ENCODE measurements at places on chromosomes 3 and 15.

DNA sequence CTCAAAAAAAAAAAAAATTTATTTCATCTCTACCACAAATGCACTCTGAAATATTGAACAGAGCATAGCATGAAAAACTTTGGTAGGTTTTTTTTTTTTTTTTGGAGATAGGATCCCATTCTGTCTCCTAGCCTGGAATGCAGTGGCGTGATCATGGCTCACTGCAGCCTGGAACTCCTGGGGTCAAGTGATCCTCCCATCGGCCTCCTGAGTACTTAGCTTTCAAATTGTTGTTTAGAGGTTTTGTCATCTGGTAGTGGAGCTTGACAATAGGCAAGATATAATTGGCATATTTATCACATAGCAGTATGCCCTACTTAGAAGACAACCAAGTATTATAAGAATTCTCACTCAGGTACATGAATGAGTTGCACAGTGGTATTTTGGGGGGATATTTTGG lies 234.2 kb upstream of the ST8SIA2 start:
- DNase-seq, result no peak

DNA sequence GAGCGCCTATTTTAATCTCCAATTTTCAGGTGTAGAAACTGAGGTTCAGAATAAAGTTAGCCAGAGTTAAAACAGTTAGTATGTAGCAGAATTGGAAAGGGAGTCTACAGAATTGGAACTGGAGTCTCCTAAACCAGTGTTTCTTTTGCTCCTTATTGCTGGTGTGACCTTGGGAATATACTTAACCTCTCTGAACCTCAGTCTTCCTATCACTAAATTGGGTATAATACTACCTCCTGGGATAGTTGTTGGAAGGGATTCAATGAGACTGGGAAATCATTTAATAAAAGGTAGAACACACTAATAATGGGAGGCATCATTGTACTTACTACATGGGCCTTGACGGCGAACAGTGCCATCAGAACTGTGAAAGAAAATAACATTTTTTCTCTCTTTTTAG lies 55.1 kb downstream of the LPP start:
- DNase-seq, result no peak

DNA sequence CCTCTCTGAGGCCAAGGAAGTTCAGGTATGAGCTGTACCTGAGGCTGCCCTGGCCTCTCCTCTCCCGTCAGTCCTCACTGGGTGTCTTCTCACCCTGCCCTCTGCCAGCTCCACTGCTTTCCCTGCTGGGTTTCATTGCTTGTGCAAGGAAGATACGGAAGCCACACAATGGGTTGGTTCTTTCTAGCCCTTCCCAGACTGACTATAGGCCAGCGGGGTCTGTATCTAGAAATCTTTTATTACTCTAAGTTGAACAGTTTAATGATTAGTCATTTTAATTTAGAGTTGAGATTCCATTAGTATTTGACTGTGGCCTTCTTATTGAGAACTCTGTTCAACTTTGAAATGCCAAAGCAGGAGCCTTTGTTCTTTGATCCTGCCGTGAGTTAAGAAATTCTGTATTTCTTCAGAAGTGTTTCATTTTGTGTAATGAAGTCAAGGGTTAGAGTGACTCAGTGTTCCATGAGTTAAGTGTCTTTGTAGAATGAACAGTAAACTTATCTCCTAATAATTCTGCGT lies 16.2 kb downstream of the C3orf62 start:
- DNase-seq, result no peak

DNA sequence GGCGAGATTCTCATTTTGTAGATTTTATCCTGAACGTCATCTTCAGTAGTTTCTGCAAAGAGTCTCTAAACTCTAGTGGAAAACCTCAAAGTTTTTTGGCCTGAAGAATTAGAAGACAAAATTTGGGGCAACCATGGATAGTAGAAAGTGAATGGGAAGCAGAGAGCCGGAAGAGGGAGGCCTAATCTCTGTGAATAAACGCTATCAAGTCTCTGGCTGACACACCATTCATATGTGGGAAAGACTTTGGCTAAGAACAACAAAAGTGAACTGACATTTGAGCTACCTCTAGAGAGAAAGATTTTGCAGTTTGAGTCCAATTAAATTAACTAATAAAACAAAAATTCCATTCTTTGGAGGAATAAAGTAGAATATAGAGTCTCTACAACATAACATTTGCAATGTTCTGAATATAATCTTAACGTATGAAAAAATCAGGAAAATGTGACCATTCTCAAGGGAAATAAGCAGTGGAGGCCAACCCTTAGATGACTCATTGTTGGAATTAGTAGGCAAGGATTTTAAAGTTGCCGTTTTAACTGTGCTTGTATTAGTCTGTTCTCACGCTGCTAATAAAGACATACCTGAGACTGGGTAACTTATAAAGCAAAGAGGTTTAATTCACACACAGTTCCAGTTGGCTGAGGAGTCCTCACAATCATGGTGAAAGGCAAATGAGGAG lies 184.6 kb downstream of the C3orf38 start:
- no peak for DNase-seq

- no peak for DNase-seq
Observed at GRCh38 chr3:122928396-122929187, 99.0 kb downstream of the SEMA5B start.

DNA sequence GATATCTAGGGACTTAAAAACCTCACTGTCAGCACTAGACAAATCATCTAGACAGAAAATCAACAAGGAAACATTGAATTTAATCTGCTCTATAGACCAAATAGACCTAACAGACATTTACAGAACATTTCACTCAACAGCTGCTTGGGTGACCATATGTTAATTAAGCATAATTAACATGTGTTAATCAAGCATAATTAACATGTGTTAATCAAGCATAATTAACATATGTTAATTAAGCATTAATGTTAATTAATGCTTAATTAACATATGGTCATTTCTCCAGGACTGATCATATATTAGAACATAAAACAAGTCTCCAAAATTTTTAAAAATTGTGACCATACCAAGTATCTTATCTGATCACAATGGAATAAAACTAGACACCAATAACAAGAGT lies 137.3 kb upstream of the MME start:
- DNase-seq, result no peak

- no peak for DNase-seq
Observed at GRCh38 chr3:70097084-70097483, 97.6 kb downstream of the SAMMSON start.

- no peak for DNase-seq
Observed at GRCh38 chr3:61926923-61927322, 365.6 kb downstream of the PTPRG start.

GRCh38 chr3:128439226-128439625 lies 27.5 kb downstream of the DNAJB8 start:
- no peak for DNase-seq

DNA sequence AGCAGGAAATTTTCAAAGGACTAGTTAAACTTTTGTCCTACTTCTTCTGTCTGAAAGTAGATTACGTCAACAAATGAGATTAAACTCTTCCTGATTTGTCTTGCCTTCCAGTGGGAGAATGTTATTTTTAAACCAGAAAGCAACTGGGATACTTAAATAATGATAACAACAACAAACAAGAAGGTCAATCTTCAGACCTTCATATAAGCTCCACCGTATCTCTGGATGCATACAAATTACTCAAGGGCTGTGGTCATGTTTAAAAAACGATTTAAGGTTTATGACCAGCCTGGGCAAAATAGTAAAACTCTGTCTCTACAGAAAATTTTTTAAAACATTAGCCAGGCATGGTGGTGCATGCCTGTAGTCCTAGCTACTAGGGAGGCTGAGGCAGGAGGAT lies 145.3 kb upstream of the NPHP3 start:
- no peak for DNase-seq

DNA sequence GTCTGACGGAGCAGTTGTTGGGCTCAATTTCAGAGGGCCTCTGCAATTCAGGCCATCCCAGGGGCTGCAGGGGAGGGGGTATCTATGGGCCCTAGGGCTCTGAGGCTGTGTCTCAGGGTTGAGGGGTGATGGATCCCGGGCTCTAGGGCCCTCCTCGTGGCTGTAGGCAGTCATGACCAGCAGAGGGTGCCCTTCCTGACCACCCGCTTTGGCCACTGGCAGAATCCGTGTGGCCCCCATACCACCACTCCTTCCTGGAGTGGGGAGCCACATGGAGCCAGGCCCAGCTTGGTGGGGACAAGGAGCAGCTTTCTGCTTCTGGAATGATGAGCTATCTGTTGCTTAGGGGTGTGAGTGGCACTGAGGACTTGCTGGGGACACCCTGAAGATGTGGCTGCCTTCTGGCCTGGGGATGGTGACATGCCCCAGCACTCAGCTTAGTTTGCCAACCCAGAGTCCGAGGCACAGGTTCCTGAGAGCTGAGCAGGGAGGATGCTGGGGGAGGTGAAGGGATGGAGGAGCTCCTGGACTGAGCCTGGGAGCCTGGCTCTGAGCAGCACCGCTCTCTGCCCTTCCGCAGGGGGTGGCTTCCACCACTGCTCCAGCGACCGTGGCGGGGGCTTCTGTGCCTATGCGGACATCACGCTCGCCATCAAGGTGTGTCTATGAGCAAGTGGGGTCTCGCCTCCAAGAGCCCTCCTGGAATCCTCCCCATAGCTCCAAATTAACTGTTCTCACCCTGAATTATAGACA lies 20.2 kb downstream of the HDAC11 start:
- DNase-seq, result no peak

- DNase-seq, result no peak
Observed at GRCh38 chr3:23900744-23901143, 16.0 kb downstream of the NKIRAS1 start.

- DNase-seq, result no peak
Observed at GRCh38 chr3:114067804-114068203, 11.3 kb downstream of the QTRT2 start.

GRCh38 chr3:166713787-166714186 lies 666.3 kb downstream of the ZBBX start:
- DNase-seq, result no peak

DNA sequence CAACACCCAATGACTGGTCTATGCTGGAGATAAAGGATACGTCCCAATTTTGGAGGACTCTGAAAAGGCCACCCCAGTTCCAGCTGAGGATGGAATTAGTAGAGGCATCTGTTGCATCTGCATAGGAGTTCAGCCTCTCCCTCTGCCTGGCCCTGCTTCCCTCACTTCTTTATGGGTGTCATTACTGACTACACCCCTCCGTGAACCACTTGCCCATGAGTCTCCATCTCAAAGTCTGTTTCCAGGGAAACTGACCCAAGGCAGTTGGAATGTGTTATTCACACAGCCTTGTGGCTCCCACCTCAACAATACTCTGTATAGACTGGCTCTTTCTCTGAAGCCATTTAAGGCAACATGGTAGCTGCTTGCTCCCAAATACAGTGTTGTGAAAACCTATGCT lies 21.4 kb upstream of the PCOLCE2 start:
- DNase-seq, result no peak

GRCh38 chr3:181633556-181633955 lies 78.2 kb upstream of the SOX2 start:
- DNase-seq, result no peak

- no peak for DNase-seq
Observed at GRCh38 chr15:41001524-41002214, 48.4 kb downstream of the CHAC1 start.

DNA sequence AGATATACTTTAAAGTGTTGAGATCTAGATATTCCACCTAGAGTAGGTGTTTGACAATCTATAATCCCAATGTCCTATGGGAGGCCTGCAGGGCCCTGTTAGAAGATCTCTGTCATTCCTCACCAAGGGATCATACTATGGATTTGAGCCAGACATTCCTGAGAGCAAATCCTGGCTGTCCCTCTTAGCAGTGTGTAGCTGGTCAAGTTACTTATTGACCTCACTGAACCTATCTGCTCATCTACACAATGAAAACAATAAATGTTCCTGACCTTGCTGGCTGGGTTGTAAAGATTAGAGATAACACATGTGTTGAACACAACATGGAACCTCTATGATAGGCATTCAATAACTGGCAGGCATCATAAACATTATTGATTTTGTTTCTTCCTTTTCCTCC lies 265.6 kb upstream of the ATP11B start:
- no peak for DNase-seq

DNA sequence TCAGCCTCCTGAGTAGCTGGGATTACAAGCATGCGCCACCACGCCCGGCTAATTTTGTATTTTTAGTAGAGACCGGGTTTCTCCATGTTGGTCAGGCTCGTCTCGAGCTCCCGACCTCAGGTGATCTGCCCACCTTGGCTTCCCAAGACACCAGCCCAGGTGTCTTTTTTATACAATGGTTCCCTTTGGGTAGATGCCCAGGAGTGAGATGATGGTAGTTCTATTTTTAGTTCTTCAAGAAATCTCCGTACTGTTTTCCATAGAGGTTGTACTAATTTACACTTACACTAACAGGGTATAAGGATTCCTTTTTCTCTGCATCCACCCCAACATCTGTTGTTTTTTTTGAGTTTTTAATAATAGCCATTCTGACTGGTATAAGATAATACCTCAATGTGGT lies 94.3 kb downstream of the IGF2BP2 start:
- no peak for DNase-seq

DNA sequence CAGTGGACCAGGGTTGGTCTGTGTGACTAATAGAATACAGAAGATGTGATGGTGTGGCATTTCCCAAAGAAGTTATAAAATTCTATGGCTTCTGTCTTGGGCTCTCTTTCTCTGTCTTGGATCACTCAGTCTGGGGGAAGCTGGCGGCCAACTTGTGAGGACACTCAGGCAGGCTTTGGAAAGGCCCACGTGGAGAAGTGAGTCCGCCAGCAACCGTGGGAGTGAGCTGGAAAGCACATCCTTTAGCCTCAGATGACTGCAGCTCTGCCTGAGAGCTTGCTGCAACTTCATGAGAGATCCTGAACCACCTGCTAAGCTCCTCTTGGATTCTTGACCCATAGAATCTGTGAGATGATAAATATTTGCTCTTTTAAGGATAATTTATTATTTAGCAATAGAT lies 72.0 kb upstream of the RASGRP1 start:
- DNase-seq, result no peak
